ENCODE measurements at places on chromosomes 16 and 17.

GRCh38 chr17:27069842-27070508, 223.9 kb upstream of the WSB1 start:
- DNase-seq: no peak

GRCh38 chr16:72992142-72992601, 55.8 kb downstream of the ZFHX3 start:
- DNase-seq: no peak

DNA sequence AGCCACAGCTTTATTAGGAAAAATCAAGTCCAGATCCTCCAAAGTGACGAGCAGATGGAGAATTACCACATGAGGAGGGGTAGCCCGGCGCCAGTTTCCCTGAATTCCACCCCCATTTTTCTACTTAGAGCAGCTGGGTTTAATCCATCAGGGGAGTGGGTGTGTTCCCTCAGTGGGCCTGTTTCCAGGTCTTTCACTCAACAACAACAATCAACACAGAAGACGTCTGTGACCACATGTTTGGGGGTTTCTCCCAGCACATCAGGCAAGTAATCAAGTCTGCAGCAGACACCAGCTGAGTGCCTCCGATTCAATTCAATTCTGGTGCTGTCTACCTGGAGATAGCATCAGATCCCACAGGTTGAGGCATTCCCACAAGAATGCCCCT, 6.8 kb downstream of the SLC6A2 start:
- no peak for DNase-seq

DNA sequence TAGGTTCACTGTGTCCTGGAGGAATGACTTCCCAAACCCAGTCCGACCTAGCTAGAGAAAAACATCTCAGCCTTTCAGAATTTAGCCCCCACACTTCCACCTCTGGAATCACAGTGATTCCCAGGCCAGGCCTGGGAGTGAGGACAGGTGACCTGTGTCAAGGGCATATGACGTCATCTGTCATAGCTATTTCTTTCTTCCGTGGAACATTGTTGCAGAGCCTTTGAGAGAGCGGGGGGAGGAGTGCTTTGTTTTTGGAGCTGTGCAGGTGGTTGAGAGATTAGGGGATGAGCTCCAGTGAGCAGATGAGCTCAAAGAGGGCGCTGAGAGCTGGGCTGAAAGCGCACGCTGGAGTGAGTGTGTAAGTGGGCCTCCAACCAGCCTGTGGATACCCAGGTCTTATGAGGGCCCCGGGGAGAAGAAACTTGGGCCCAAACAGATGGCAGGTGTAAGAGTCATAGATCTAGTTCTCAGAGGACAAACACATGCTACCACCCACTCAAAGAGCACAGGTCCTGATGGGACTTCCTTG, 344.8 kb downstream of the SNX29 start:
- no peak for DNase-seq

DNA sequence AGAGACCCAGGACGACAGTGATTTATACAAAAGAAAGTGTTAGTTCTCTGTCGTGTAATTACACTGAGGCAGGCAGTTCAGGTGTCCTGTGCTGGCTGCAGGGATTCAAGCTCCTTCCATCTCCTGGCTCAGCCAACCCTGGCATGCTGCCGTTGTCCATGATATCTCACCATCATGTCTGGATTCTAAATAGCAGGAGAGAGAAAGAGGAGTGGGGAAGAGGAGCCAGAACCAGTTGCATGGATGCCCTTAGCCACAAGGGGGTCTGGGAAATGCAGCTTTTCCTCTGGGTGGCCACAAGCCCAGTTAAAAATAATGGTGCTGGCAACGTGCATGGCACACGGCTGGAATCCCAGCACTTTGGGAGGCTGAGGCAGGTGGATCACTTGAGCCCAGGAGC, 9.7 kb downstream of the C16orf54 start:
- DNase-seq: no peak

DNA sequence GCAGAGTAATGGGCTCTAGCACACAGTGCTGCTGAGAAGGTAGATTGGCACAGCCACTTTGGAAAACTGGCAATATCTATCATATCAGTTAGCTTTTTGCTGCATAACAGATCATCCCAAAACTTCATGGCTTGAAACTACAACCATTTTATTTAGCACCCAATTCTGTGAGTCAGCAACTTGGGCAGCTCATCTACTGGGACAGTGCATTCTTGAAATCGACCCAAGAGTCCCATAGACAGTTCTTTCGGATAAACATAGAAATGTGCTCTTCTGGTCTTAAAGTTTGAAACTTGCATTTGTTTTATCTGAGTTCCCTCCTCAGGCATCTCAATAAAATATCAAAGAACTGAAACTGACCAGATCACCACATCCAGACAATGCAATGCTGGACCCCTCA, 76.7 kb downstream of the CEP112 start:
- peak; percentile 1 for DNase-seq

- DNase-seq: no peak
Observed at GRCh38 chr17:42381898-42382297, 6.3 kb downstream of the STAT3 start.

Data from amniotic epithelial cell (primary cell).